Muscle of back (tissue), 13 donors: ENCODE measurements at places on chromosomes 16 and 17. TPM values are rescaled to one million over a fixed set of nuclear protein-coding genes. Genes with fewer than 3 reads are reported as not detected.

The PDE6G gene
- 3.2 TPM for polyA plus RNA-seq

The GDPD1 gene
- 2.3 TPM for polyA plus RNA-seq

DNA sequence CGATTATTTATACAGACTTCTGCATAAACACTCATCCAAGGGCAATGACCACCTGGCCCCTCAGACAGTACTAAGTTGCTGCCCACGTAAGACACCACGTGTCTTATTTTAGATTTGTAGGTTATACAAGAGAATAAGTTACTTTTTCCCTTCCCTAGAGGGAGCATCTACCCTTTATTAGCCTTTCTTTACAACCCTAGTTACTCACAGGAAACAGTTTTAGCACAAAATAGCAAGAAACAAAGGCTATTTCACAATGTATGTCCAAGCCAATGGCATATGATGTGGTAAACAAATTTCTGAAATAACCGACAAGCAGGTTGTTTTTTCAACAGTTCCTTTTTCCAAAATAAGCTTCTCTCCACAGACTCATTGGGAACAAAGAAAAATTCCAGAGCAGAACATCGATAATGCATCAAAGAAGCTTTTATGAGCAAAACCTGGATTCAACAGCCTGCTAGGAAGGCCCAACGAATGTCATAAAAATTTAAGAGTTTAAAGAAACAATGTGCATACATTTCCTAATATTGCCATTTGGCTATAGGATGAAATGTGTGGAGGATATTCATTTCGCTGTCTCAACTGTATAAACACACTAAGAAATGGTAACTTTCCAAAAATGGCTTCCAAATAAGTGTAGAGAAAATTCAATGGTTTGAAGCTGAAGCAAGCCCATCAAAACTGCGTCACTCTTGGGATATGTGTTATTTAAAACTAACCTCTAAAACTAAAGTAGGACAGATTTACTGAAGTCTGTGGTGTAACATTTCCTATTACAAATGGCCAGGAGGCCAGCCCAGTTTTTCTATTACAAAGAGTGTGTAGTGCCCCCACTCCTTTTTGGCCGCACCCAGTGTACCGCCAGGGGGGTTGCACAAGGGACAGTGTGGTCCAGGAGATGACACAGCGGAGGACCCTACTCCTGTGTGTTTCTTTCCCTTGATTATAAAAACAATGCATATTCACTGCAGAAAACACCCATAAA lies 50.4 kb upstream of the ERN1 start:
- DNase-seq, result no peak

DNA sequence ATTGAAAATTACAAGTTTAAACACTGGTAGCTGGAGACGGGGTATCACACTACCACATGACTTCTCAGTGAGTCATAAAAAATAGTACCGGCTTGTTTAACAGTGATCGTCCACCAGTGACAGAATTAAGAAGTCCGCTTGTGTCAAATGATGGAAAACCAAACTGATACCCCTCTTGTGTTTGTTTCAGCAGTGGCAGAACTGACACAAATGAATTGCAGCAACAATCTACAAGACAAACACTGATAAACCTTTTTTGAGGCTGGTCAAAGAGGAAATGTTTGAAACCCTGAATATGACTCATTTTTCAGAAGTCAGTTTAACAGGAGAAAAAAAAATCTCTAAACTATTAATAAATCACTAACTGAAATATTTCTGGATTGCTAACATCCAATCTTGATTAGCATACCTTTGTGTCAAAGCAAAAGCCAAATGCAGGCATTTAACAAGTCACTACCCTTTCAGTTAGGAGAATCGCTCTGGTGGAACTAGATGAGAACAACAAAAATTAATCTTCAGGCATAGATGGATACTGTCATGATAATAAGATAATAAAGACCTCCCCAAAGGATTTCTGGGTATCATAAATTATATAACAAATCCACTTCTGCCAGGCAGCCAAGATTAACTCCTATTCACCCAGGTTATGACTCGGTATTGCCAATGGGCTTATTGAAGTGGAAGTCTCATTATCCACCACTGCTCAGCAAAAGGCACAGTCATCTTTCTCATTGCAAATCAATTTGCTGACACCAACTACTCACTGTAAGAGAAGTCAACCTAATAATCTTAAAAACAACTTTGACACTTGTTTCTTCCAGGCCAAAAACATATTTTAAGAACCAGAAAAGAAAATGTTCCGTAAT lies 20.8 kb downstream of the DCUN1D3 start:
- DNase-seq, result no peak

GRCh38 chr17:63837480-63837879 lies 5.0 kb downstream of the SMARCD2 start:
- DNase-seq, result no peak
